Mesenteric fat pad (tissue), 1 donor: ENCODE measurements at places on chromosomes 6 and 20. TPM values are rescaled to one million over a fixed set of nuclear protein-coding genes. Genes with fewer than 3 reads are reported as not detected.
A peak's percentile ranks its signal among the peaks of the same experiment; 100 is the strongest.

DNA sequence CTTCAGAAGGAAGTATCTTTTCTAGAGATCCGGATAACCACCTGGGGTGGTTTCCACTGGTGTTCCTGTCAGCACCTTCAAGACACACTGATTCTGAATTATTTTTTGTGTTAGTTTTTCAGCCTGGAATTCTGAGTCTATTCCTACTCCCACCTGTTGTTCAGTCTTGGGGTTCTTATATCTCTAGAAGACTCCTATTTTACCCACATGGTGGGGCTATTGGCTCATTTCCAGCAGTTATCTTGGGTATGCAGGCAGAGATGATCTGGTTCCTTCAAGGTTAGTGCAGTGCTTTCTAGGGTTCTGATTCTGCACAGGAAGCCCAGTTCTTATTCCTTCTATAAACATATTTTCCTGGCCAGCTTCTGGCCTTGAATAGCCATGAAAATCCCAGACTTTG, 175.6 kb upstream of the PDE7B start:
- no peak for DNase-seq

DNA sequence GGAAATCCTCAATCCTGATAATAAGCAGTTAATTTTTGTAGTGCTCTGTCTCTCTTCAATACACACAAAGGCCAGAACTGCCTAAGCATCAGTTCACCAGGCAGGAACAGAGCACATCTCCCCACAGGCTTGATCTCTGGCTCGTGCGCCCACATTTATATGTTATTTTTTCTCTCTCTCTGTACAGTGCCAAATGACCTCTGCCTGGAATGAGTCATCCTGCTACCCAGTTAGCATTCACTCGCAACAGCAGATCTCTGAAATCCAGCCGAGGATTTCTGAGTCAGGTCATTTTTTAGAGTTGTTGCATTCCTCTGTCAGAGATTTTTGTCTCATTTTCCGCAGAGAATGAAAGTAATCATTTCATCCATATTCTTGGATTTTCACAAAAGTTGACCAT, 107.1 kb downstream of the COL12A1 start:
- no peak for DNase-seq

DNA sequence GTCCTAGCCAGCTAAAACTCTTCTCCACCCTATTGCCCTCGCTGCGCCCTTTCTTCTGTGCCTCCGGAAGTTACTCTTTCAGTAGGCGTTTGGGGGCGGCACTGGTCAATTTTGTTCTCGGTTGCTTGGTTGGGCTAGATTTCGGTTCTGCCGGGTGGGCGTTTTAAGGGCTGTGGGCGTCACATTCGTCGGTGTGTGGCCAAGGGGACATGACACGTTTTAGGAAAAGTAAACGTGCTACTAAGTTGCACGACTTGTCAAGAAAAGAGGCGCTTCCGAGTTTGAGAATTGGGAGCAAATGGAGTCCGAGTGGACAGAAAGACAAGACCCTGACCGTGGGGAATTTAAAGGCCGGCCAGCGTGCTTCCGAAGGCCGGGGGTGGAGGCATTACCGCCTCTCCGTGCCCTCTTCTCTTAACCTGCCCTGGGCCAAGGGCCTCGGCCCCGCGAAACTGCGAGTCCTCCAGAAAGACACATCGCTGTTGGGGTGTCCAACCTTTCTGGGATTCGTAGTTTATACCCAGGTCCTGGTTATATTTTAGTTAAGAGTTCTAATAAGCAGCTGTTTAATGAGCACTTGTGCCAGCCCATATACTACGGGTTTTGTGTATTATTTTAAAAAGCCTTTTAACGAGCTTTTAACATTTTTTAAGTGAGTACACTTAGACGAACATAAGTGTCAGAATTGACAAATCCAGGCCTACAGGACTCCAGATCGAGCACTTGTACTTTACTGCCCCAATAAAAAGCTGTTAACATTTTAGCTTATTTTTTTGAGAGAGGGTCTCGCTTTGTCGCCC, 664 bp upstream of the BAG6 start:
- peak; percentile 92 for DNase-seq

DNA sequence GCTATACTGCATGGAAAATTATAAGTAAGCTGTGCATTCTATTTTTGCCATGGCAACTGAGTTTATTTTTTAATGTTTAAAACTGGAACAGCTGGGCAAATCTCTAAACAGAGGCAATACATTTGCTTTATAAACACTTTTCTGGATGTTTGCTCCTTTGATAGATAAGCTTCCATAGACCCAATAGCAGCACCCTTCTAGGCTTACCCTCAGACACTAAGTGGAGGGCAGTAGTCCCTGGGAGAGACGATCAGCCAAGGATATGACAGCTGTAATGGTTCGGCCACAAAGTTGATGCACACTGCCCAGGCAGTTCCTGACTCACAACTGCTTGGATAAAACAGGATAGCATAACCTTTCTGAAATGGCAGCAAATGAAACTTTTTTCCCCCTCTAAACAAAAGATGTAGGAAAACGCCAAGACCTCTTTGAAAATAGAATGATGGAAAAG, 8.5 kb upstream of the MRPS10 start:
- no peak for DNase-seq

DNA sequence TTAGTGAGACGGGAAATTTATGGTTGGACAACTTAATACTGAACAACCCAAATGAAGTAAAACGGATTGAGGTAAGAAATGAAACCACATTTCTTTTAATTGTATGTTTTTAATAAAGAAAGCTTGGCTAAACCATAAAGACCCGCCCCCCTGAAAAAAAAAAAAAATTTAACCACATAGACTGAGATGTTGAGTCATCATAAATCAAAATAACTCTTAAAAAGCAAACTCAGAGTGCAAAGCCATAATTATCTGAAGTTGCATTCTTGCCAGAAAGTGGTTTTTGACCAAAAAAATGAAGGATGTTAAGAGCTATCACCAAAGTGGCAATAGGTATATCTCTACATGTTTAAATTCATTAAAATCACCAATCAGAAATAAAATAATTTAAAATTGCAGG, 101.8 kb upstream of the COL21A1 start:
- no peak for DNase-seq

- DNase-seq = no peak
Measured at GRCh38 chr20:34570859-34571306, 12.4 kb downstream of the MAP1LC3A start.

DNA sequence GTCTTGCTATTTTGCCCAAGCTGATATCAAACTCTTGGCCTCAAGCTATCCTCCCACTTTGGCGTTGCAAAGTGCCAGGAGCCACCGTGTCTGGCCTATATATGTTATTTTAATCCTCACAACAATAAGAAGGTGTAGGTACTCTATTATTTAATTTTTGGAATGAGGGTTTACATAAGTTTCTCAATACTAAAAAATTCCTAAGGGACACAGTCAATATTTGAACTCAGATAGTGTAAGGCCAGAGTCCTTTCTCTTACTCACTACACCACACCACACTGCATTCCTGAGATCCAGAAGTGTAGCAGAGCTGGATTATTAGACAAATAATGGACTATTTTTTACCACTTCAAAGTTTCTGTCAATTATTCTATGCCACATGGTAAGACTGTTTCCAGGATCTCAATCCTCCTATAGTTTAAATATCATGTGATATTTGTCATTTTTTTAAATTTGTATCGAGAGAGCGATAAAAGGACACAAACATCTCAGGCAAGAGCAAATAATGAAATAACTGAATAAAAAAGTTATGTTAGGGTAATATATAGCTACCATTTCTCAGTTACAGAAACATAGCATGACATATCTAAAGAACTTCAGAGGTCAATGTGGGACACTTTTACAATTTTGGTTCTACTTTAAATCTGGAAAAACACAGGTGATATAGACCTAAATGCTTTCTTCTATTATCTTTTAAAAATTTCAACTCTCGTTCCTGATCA, 162.2 kb upstream of the THEMIS start:
- no peak for DNase-seq

DNA sequence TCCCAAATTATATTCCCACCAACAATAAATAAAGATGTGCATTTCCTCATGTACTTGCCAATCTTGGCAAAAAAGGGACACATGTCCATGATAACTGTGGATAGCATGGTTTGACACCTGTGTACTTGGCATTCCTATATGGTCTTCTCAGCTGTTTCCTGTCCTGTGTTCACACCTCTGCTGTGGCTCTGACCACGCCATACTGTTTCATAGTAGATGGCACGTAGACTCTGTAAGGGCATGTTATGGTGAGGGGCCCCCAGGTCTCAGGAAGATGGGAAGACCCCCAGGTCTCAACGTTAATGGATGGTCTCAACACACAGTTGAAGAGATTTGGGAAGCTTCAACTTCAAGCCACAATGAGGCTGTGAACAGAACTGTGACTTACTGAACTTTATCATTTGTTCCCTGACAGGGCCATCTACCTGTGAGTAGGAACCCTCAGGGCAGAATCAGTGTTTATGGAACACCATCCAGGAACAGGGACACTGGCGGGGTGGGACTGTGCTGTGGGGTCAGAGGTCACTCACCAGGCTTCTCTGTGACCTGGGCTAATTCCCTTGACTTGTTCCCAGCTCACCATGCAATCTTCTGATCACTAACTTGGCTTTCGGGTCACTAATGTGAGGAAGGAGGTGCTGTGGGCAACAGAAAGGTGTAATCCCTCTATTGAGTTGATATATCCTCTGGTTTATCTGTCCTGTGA, 11.8 kb downstream of the ZBTB24 start:
- DNase-seq = no peak

- DNase-seq = no peak
Measured at GRCh38 chr20:22905658-22906057, 129.5 kb upstream of the SSTR4 start.

GRCh38 chr20:38608188-38608587, 6.6 kb downstream of the ARHGAP40 start:
- DNase-seq = no peak

DNA sequence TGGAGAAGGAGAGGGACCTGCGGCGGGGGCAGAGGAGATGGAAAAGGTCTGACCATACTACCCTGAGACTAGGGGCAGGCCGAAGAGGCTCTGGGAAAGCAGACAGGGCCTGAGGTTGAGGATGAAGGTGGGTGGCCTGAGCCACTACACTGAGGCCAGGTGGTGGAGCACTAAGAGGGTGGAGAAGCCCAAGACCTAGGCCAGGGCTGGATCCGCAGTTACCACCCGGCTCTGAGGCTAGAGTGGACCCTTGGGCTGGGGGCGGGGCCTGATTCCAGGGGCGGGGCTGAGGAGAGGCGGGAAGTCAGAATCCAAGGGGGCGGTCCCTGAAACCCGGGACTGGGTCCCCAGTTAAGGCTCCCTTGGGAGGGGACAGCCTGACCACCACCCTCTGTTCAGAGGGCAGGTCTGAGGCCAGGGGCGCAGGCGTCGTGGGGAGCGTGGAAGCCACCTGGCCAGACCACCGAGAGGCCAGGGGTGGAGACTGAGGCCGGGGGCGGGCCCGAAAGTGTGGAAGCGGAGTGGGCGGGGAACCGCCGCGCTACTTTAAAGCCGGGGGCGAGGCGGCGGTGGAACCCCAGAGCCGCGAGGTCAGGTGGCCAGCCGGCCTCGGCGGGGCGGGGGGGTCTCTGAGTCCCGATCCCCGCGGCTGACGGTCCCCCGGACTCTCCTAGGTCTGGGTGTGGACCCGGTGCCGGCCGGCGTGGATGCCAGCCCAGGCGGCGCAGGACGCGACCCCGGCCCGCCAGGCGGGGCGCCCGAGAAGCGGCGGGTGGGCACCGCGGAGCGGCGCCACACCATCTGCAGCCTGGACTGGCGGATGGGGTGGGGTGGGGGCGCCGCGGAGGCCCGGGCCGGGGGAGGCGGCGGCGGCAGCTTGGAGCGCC, 8.3 kb downstream of the CCM2L start:
- DNase-seq = no peak

DNA sequence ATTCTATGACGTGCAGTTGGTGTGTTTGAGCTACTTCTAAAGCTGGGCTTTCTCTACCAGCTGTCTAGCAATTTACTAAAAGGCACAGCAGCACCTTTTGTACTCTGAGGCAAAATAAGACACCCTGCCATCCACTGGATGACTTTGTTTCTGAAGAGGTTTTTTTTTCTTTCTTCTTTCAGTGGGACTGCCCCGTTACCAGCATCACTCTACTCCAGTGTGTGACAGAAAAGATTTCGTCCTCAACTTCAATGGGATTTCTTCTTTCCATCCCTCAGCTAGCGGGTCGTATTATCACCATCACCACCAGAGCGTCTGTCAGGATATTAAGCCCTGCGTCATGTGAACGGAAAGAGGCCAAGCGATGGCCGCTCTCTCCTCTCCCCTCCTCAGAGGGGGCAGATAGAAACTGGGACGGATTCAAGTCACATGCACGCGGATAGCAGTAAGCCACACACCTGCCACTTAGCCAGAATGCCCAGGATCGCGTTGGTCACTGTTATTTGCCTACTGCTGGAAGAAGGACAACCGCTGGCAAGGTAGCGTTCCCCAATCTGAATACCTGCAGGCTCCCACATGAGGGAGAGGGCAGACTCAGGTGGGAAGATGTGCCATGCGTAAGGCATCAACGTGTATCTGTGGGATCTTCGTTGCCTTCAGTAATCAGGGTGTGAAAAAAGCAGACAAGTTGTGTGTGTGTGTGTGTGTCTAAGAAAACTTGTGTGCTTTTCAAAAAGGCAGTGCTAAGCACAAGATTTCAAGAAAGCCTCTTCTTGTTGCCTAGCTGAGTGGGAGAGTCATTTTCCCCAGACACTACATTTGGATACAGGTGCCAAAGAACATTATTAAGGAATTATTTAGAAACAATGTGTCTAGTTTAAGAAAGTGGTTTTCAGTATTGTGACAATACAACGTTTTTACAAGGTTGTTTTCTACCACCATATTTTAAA, 5.4 kb downstream of the FOXF2 start:
- DNase-seq = no peak

DNA sequence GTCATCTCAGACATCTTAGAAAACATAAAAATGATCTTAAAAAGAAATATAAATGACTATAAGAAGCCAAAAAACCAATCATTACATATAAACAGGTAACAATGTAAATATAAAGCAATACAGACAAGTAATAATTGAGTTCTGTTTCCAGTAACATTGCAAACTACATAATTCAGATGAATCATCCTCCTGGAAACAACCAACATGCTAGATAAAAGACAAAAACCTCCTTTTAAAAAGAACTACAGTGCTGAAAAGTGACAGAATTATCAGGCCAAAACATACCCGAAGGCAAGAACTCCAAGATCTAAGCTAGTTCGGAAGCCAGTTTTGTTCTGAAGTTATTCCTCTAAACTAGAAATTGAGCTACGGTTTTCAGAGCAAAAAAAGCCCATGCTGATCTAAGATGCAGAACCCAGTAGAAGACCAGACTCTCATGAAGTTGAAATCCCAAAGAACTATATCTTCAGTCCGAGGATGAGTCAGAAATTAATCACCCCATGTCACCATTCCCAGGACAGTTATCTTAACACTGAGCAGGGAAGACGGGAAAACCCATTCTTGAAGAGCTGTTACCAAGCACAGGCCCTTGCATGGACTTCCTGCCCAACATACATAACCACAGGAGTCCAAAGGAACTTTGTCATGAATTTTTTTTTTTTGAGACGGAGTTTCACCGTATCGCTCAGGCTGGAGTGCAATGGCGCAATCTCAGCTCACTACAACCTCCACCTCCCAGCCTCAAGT, 9.8 kb downstream of the PGM3 start:
- no peak for DNase-seq

- no peak for DNase-seq
Measured at GRCh38 chr6:28683945-28684538, 158.4 kb downstream of the GPX5 start.

Gene ITPR3
- 18.5 TPM for total RNA-seq

Gene PTPRT
- total RNA-seq = not detected

Gene RALGAPA2
- 46.7 TPM for total RNA-seq

Gene RPRD1B
- 24.4 TPM for total RNA-seq

Gene OCSTAMP
- total RNA-seq = not detected

Gene DEFB124
- 1.7 TPM for total RNA-seq

Gene DPPA5
- total RNA-seq = not detected

Gene AGER
- total RNA-seq = 5.7 TPM

Gene TNNC2
- total RNA-seq = 0.74 TPM
